ENCODE measurements at places on chromosomes 13 and 19.

DNA sequence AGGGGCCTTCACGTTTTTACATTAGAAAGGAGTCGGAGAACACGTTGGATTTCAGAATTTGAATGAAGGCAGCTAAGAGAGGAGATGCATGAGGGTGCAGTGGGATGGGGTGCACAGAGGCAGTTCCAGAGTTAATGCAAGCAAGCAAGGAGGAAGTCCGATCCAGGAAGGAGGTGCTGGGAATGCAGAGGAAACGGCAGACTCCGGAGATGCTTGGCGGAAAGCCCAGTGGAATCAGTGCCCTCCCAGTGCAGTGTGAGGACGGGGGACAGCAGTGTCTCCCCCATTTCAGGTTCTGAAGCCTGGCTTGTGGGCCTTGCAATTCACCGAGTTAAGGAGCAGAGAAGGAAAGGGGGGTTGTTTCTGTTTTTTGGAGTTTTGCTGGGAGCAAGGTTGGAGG, 100.4 kb downstream of the COL4A2 start:
- DNase-seq: no peak

GRCh38 chr13:37905736-37906135, 36.2 kb upstream of the TRPC4 start:
- DNase-seq: no peak

GRCh38 chr19:41050426-41050825, 37.8 kb upstream of the CYP2A13 start:
- no peak for DNase-seq

GRCh38 chr13:111175935-111176334, 60.8 kb downstream of the ARHGEF7 start:
- no peak for DNase-seq

DNA sequence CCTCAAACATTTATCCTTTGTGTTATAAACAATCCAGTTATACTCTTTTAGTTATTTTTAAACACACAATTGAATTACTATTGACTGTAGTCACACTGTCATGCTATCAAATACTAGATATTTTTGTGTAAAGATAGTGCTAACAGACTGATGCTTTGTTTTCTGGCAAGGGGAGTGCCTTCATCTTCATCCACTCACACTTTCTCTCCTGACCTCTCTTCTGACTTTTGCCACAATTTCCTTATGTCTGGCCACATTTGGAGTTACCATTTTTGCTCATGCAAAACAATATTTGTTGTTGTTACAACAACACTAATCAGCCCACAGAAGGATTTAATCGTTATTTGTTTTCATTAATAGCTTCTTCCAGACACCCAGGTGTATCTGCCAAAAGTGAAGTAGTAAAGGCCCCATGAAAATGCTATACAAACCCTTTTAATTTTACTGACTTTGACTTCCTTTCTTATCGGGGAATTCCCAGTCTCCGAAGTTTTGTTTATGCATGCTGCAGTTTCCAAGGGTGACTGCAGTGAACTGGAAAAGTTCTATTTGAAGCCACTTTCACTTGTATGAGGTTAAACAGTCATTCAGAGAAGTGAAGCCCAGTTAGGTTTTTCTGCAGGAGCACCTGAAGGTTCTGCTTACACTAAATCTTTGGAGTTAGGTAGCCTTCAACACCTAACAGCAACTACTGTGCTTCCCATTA, 66.1 kb upstream of the FRY start:
- DNase-seq: no peak

DNA sequence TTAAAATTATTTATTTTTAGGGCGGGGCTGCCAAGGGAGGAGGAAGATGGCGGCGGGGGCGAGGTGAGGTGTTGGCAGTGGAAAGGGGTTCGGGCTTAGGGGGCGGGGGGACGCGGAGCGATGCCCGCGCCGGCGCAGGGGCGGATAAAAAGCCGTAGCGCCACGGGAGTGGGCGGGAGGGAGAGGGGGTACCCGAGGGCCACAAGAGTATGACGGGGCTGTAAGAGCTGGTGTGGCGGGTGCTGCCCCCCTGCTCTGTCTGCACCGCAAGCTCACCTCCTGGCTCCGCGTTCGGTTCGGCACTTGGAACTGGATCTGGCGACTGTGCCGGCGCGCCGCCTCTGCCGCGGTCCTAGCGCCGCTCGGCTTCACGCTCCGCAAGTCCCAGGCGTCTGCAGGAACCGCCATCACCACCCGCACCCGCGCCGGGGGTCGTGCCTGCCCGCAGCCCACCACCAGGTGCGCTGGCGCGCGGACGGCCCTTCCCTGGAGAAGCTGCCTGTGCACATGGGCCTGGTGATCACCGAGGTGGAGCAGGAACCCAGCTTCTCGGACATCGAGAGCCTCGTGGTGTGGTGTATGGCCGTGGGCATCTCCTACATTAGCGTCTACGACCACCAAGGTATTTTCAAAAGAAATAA, 265.2 kb upstream of the SGCG start:
- DNase-seq: peak; percentile 58

- DNase-seq: no peak
These were observed 22.8 kb upstream of the CEBPG start for GRCh38 chr19:33350538-33351309.

DNA sequence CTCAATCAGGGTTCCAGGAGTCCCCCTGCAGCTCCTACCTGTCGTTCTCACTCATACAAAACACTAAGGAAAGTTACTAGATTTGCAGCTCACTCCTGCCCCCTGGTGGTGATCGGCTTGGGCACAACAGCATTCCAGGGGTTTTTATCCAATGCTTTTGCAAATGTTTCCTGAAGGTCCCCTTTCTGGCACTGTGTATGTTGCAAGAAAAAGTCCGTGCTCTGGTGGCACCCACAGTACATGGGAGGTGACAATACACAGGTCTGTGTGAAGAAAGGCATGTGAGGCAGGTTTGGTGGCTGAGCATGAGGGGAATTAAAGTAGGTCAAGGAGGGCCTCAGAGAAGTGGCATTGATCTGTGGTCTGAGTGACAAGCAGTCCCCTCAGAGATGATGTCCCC, 8.6 kb upstream of the TYK2 start:
- DNase-seq: peak; percentile 97

- DNase-seq: no peak
These were observed 384.2 kb downstream of the SLITRK1 start for GRCh38 chr13:83498045-83498444.

GRCh38 chr19:49807904-49808675, 5.0 kb downstream of the FUZ start:
- no peak for DNase-seq

DNA sequence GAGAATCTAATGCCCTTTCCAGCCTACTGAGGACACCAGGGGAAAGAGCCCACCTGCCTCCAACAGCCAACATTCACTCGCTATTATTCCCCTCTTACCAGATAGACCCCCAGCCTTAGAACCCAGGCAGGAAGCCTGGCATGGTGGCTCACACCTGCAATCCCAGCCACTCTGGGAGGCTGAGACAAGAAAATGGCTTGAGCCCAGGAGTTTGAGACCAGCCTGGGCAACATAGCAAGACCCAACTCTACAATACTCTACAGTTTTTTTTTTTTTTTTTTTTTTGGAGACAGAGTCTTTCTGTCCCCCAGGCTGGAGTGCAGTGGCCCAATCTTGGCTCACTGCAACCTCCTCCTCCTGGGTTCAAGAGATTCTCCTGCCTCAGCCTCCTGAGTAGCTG, 3.5 kb upstream of the LMNB2 start:
- DNase-seq: no peak

GRCh38 chr13:24784319-24784718, 20.4 kb downstream of the RNF17 start:
- DNase-seq: no peak

DNA sequence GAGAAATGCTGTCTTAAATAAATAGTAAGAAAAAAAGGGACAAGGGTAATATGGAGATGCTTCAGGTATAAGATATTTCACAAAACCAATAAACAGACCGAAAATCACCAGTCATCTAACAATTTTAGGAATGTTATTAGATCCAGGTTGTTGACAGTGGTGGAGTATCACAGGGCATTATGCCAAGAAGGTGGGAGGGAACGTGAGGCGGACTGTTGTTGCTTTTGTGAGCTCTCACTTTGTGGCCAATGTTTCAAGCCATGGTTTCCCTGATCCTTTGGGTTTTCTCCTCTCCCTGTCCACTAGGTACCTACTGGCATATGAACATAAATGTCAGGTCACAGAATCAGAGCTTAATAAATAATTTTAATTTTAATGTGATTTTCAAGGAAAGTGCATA, 790.3 kb upstream of the SLITRK1 start:
- DNase-seq: no peak

DNA sequence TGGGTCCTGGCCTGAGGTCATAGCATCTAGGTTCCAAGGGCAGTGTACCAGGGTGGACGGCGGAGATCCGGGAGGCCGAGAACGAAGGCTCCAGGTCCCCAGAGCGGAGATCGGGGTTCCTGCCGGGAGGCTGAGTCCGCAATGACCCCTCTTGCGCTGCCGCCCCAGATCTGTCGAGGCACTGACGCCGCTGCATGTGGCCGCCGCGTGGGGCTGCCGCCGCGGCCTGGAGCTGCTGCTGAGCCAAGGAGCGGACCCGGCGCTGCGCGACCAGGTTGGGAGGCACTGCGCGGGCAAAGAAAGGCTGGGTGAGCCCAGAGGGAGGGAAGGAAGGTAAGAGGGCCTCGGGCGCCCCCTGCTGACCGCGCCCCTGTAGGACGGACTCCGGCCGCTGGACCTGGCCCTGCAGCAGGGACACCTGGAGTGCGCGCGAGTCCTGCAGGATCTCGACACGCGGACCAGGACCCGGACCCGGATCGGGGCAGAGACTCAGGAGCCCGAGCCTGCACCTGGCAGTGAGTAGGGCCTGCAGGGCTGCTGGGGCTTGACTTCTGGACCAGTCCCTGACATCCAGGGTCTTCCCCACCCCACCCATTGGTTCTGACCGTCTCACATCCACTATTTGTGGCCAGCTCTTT, 906 bp downstream of the ANKLE1 start:
- peak; percentile 90 for DNase-seq

DNA sequence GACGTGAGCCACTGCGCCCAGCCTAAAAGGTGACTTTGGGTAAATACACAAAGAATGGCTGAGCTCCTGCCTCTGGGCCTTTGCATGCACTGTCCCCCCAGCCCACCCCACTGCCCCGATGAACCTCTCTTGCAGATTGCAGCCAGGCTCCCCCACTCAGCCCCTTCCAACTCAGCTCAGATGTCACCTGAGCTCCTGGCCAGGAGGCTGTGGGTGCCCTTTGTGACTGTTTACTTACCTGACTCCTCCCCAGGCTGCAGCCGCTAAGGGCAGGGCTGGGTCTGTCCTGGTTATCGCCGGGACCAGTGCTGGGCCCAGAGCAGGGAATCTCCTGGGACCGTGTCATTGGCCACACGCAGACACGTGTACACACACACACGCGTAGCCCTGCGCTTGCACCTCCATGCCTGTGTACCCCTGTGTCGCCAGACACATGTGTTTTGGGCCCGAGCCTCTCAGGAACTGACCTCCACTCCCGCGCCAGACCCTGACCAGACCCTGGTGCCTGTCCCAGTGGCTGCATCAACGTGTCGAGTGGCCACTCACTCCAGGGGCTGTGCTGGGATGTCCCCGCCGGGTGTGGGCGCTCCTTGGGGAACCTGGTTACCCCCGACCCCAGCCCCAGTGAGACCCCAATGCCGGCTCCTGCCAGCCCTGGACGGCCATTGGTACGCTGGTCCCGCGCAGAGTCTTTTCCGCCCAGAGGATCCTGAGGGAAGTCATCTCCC, 18.7 kb downstream of the EFNA2 start:
- DNase-seq: no peak

- no peak for DNase-seq
These were observed 545 bp downstream of the NACC1 start for GRCh38 chr19:13118424-13119193.

DNA sequence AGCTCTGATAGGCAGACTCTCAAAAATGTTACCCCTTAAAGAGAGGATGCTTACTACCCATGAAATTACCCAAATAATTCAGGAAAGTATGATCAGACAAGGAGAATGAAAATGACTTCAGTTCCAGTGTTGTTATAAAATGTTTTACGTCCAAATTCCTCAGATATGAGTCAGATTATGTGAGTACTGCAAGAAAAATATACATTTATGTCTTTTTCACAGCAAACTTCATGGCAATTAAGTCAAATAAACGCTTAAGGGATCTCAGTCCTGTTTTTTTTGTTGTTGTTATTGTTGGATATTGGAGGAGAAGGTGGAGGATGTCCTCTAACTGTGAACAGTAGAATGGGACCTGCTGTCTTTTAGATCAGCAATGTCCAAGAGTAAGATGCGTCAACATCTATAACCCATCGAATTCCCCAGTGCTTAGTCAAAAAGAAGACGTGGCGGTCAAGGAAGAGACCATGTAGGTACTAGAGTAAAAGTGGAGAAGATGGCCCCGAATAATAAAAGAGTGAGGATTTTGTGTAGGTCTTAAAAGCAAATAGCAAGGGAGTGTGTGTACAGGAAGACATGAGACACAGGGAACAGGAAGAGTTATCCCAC, 215.4 kb upstream of the IRS2 start:
- no peak for DNase-seq

GRCh38 chr19:14375055-14375581, 6.1 kb upstream of the ADGRE5 start:
- DNase-seq: no peak

DNA sequence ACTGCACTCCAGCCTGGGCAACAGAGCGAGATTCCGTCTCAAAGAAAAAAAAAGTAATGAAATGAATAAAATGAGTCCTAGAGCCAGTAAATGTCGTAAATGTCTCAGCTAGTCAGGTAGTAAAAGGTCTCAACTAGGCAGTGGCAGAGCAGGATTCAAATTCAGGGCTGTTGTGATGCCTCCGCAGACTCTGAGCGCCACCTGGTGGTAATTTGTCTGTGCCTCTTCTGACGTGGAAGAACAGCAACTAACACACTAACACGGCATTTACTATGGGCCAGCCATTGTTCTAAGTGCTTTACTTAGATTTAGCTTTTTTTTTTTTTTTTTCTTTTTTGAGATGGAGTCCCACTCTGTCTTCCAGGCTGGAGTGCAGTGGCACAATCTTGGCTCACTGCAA, 30.2 kb downstream of the CYP2F1 start:
- DNase-seq: peak; percentile 80

- DNase-seq: no peak
These were observed 498.1 kb downstream of the COG6 start for GRCh38 chr13:40153516-40153915.

GRCh38 chr13:62960723-62961122, 1545.1 kb upstream of the PCDH20 start:
- no peak for DNase-seq

DNA sequence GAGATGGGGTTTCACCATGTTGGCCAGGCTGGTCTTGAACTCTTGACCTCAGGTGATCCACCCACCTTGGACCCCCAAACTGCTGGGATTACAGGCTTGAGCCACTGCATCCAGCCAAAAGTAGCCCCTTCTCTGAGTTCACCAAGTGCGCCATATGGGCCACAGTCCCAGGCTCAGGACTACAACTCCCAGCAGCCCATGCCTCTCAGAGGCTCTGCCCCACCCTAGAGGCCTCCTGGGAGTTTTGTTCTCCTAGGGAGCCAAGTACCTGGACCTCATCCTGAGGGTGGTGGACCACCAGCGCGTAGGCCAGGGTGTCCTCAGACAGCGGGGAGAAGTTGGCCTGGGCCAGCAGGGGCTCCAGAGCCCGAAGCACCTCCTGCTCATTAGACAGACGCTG, 18.8 kb downstream of the TMEM143 start:
- DNase-seq: no peak
